Esophagus squamous epithelium (tissue), 5 donors: ENCODE measurements at places on chromosomes 6 and 20.
A peak's percentile ranks its signal among the peaks of the same experiment; 100 is the strongest.

GRCh38 chr20:13186043-13186774, 34.9 kb upstream of the ISM1 start:
- no peak for DNase-seq

DNA sequence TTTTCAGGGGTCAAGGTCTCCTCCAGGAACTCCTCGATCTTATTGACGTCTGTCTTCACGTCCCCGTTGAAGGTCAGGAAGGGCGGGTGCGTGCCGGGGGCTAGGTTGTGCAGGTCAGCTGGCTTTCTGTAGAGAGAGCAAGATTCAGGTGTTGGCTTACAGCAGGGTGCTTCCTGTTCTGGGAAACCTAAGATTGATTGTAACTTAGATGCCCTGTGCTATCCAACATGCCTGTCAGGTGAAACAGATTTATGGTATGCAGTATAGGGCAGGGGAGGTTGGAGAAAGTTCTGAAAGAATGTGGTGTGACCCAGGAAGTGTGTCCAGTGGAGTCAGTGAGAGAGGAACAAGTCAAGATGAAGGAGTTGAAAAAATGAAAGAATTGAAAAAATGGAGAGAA, 66.4 kb downstream of the CLIC5 start:
- no peak for DNase-seq

DNA sequence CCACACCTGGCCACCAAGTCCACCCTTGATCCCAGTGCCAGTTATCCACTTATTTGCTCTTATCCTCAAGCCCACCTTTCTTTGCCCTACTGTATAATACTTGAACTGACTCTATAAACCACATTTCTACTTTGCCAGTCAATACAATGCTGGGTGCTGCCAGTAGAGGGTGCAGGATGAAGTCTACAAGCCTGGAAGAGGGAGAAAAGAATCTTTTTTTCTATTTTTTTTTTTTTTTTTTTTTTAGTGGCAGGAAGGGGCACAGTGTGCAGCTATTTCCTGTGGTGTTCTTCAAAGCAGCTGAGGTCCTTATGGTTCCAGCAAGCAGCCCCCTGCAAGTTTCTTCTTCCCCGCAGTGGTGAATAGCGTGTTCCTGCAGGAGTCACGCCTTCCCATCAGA, 22.2 kb upstream of the GABRR1 start:
- DNase-seq, result no peak

- peak; percentile 24 for DNase-seq
These were observed 9.7 kb upstream of the ATXN1 start for GRCh38 chr6:16770701-16771569.

GRCh38 chr20:60372275-60372674, 414.1 kb downstream of the CDH26 start:
- no peak for DNase-seq

DNA sequence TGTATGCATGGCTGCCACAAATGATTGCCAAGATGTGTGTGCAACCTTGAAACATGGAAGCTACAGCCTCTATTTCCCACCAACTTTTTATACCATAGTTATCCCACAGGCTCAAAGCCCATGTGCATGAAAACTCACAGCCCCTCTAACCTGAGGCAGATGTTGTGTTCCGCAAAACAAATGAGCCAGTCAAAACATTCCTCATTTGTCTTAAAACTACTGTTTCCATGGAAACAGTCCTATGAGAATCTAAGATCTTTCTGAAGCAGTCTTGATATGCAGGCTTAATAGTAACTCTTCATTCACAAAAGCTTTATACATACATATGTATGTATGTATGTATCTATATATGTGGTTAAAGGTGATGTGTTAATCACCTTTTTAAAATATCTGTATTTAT, 31.2 kb upstream of the MANEA start:
- DNase-seq, result no peak

GRCh38 chr6:10421921-10422736, 7.3 kb upstream of the TFAP2A start:
- no peak for DNase-seq

DNA sequence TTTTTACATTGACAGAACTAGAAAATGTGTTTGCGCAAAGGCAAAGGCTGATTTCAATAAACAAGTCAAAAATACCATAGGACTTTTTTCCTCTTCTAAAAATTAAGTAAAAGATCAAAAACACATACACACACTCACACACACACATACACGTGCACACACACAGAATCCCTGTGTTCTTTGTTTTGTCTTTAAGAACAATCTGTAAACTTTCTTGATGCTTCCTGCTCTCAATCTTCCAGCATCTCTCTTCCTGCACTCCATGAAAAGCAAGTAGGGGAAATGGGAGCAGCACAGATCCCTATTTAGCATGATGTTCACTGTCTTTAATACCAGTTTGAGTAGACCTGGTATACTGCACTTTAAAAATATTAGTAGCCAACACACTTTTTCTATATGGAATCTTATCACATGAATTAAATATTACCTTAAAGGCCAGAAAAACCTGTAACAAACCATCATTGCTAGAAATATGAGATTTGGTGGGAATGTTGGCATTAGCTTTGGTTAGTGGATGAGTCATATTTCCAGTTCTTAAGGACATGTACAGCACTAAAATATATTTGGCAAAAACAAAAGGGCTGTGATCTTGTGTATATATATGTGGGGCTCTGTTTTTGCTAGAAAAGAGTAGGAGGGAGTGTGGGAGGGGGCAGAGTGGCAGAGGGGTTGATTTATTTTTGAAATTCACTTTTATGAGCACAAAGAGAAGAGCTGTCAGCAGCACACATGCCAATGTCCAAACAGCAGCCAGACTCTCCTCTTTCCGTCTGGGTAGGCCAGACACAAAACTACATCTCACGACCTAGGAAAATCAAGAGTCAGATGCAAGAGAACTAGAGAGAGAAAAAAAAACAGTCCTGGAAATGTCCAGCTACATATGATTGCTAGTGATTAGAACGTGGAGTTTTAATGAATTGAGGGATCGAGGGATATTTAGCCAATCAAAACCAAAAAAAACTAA, 4.6 kb downstream of the PTPRK start:
- DNase-seq, result no peak

- DNase-seq, result no peak
These were observed 52.2 kb downstream of the MARCKS start for GRCh38 chr6:113909224-113909856.

- no peak for DNase-seq
These were observed 98.0 kb downstream of the ANKRD6 start for GRCh38 chr6:89530982-89531381.

GRCh38 chr20:2872459-2873009, 747 bp upstream of the PTPRA start:
- no peak for DNase-seq

DNA sequence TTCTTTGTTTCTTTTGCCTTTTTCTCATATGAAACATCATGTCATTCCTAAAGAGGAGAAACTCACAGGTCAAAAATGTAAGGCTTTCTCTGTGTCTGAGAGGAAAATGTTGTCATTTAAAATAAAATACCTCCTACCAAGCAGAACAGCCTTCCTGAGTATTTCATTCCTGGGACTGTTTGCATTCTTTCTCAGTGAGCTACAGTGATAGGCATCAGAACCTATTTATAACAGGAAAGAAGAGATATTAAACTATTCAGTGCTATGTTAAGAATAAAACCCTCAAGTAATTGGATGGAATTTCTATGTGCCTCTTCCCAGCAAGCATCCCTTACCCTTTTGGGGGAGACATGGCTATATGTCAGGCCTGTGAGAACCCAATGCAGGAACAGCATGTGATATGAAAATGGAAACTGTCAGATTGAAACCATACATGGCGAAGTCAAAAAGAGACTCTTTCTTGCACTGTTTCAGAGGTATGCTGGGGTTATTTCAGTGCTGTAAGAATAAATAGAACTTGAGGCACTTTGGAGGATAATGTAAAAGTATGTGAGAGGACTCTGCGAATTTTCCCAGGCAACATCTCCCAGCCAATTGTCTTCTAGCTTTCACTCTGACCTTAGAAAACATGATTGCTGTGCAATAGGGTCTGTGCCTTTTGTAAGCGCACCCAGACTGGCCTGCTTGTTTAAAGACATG, 133.8 kb upstream of the CCN2 start:
- no peak for DNase-seq

DNA sequence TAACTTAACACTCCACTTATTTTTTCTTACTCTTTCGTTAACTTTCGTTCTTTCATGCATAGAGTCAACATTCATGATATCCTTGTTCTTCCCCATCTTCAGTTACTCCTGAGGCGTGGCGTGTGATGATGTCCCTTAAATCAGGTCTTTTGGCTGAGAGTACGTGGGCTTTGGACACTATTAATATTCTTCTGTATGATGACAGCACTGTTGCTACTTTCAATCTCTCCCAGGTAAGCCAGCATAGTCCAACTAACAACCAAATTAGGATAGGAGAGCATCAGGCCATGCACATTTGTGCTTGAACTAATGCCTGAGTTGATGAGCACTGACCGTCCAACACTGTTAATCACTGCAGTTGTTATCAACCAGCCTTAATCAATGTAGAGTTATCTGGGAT, 119.6 kb downstream of the TMEM242 start:
- DNase-seq, result no peak

- no peak for DNase-seq
These were observed 109.1 kb downstream of the DACT2 start for GRCh38 chr6:168210239-168211105.

GRCh38 chr20:62460678-62461077, 15.1 kb downstream of the GATA5 start:
- DNase-seq, result no peak

DNA sequence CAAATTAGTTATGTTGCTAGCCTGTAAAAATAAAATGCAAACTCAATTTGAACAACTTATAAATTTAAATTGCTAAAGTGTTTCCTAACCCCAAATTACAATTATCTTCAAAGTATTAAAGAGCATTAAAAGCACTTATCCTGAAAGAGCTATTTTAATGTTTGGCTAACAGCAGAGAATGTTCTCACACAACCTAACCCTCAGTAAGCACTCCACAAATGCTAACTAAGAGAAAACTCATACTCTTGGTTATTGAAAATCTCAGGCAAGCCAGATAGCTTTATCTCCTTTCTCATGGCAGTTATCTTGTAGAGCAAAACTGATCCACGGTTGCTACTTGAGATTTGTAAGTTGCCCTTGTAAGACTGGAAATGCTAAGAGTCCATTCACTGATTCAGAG, 30.5 kb upstream of the ADGRF1 start:
- no peak for DNase-seq

DNA sequence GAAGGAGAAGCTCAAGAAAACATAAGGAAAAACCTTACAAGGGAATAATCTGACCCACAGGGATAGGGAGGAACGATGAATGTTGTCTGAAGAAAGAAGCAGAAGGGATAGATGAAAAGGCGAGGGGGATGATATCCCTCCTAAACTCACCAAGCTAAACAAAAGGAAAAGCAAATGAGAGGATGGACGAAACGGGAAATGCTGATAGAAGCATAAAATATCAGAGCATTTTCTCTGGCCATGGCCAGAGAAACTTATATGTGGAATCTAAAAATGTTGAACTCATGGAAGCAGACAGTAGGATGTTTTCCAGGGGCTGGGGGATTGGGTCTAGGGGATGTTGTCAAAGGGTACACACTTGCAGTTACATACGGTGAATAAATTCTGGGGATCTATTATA, 148.4 kb upstream of the FOXQ1 start:
- no peak for DNase-seq

GRCh38 chr6:46734867-46735719, at the start of gene PLA2G7:
Gene PLA2G7 (minus strand): TSS chr6:46735375. CDS start chr6:46722891, 12,484 bp downstream.
- DNase-seq, result no peak

DNA sequence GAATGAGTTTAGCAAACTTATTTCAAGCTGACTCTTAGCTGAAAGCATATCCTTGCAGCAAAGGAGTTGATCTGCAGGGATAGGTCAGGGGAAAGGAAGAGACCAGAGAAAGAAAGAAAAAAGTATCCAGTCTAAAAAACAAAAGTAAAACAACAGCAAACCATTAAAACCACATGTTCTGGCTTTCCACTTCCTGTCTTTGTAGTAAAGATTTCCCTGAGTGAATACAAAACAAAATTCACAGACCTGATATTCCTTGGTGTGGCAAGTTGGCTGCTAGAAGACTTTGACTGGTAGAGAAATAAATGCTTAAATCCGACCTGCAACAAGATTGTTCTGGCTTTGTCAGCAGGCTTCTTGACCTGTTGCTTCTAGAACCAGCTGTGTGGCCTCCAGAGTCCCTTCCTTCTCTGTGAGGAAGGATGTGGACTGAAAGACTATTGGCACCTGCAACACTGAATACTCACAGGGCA, 23.4 kb upstream of the MCM3 start:
- no peak for DNase-seq

- no peak for DNase-seq
These were observed 64.5 kb downstream of the REPS1 start for GRCh38 chr6:138923561-138923960.

DNA sequence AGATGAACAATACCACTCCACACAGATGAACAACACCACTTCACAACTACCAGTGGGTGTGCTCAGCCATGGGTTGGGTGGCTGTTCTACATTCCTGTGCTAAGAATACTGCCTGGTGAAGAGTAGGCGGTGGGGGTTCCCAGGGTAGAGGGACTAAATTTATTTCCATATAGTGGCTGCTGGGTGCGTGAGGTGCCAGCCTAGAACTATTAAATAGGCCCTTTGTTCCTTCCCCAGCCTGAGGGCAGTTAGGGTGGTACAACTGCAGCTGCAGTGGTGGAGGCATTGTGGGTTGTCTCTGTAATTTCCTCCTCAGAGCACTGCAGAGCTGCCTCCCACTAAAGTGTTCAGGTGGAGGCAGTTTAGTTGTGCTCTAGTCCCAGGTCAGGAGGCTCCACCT, 618.4 kb downstream of the MMUT start:
- no peak for DNase-seq

GRCh38 chr6:88262332-88262731, 96.2 kb upstream of the CNR1 start:
- no peak for DNase-seq

- no peak for DNase-seq
These were observed 187.9 kb upstream of the ECI2 start for GRCh38 chr6:4323322-4323721.

GRCh38 chr6:38646166-38646878, 6.6 kb upstream of the BTBD9 start:
- DNase-seq, result no peak

- DNase-seq, result no peak
These were observed 172.9 kb upstream of the CDYL start for GRCh38 chr6:4603291-4603690.

DNA sequence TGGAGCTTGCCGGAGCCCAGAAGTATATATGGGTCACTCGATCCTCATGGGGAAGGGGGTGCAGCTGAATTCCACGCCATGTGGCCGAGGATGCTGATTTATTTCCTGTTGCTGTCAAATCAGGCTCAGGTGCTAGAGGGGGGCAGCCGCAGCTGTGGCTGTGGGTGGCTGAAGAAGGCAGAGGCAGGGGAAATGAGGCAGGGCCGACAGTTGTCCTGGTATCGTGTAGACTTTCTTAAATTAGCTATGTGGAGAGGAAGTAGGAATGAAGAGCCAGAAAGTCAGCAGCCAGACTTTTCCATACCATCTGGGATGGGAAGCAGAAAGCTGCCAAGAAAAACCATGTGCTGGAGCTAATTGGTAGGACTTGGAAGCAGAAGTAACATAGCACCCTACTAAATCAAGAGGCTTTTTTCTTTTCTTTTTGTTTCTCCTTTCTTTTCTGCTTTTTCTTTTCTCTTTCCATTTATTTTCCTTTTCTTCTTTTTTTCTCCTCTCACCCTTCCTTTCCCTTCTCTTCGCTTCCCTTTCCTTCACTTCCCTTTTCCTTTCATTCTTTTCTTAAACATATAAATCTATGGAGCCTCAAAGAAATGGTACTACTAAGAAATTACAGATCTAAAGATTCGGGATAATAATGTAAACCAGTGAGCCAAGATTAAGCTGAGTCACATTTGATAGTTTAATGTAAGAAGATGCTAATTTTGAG, 90.6 kb upstream of the CD83 start:
- DNase-seq, result no peak

- DNase-seq, result no peak
These were observed 7.5 kb upstream of the CCDC28A start for GRCh38 chr6:138765896-138766655.

GRCh38 chr6:106671651-106672050, 42.3 kb downstream of the QRSL1 start:
- no peak for DNase-seq
